Left renal cortex interstitium (tissue), 4 donors: ENCODE measurements at places on chromosomes 2 and 18. TPM values are rescaled to one million over a fixed set of nuclear protein-coding genes. Genes with fewer than 3 reads are reported as not detected.

DNA sequence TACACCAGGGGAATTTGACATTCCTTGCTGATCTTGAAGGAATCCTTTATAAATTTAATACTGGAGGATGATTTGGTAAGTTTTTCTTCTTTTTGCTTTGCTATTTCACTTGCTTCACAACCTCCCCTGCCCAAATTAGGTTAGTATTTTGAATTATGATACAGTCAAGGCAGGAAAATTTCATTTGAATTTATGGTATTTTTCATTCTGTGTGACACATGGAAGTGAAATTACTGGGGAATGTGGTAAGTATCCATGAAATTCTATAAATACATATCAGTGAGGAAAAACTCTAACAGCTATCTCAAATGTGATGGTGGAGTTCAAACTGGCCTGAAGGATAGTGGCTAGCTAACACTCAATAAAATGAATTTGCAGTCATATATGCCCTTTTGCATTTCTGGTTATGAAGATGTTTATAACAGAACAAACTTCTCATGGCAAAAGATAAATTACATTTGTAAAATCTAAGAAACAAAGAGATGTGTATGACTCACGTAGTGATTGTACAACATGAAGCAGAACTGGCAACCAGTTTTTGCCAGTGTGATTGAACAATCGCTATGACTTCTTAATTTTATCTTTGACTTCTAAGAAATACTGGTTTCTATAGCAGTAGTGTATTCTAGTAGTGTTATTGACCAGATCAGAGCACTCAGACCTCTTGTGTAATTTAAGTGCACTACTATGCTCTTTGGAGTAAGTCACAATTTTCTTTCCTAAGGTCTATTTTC, 152.6 kb downstream of the IKZF2 start:
- DNase-seq = no peak

DNA sequence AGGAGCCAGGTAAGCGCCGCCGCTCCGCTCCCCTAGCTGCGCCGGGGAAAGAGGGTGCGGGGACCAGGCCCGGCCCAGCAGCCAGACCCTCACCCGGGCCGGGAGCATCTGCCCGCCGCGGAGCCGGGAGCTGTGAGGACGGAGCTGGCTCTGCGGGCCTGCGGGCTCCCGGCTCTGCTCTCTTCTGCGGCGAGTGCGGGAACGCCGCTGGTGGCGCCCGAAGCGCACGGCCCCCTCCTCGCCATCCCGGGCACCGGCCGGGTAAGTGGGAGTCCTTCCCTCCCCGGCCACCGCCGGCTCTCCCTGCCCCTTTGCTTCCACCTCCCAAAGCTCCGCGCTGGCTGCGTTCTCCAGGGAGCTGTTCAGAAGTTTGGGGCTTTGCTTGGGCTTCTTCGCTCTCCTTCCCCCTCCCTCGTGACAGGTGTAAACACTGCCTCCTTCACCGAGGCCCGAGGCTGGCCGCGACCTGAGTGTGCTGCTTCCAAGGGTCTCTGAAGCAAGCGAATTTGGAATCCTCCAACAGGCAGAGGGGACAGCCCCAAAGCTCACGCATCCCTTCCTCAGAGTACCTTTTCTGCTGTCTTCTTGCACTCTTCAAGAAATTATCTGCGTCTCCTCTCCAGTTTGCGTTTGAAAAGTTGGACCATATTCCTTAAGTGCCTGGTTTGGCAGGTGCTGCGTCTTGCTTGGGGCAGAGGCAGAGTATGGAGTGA, 632 bp downstream of the AFTPH start:
- DNase-seq = peak; percentile 45

Gene ACADL
- 20.3 TPM for polyA plus RNA-seq

Gene IMPACT
- 61.3 TPM for polyA plus RNA-seq

DNA sequence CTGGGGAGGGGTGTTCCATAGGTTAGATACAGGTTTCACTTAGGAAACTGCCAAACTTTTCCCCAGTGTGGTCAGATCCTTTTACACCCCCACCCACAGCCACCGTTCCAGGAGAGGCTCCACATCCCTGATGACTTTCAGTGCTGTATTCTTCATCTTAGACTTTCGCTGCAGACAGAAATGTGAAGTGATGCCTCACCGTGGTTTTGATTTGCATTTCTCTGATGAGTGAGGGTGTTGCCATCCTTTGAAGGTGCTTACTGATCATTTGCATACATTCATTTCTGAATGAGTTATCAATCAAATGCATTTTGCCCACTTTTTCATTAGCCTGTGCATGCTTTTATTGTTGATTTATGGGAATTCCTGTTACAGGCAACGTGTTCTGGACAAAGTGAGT, 14.9 kb downstream of the COPS9 start:
- DNase-seq = no peak

- no peak for DNase-seq
Measured at GRCh38 chr2:176535467-176536113, 266.3 kb downstream of the MTX2 start.

- no peak for DNase-seq
Measured at GRCh38 chr2:203580844-203581243, 45.7 kb upstream of the RAPH1 start.

Gene HTR2B
- polyA plus RNA-seq = 12.5 TPM

GRCh38 chr18:50847192-50847591, 27.4 kb upstream of the MRO start:
- no peak for DNase-seq

Gene ZFP36L2
- 107 TPM for polyA plus RNA-seq

GRCh38 chr2:145329971-145330370, 810.1 kb upstream of the ZEB2 start:
- no peak for DNase-seq

DNA sequence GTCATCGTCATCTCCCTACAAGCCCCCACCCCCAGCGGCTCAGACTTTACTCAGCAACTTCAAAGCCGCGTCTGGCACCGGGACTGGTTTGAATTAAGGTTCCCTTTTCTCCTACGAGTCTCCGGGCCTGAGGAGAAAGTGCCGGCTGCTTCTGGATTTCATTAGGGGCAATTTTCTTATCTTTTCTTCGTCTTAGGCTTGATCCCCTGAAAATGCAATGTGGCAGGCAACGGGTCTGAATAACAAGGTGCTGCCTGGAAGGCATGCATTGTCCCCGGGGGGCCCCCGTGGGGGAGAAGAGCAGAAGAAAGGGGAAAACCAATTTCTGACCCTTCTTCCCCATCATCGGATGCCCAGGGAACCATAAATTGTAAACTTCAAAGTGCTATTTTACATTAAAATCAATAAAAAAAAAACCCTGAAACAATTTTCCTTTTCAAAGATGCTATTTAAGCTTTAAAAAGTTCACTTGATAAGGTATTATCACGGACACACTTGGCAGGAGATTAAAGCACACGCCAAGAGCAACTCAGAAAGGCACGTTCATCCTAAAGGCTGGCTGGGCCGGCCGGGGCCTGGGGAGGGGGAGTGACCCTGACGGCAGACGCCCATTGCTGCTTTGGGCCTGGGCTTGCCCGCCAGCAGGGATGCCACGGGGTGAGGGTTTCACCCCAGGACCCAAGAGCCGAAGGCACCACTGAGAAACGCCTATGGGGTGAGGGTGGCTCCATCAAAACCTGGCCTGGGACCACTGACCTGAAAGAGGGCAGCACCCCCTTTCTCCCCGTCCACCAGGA, 230.4 kb downstream of the TWIST2 start:
- no peak for DNase-seq
